ENCODE measurements at places on chromosomes 6 and 20.

DNA sequence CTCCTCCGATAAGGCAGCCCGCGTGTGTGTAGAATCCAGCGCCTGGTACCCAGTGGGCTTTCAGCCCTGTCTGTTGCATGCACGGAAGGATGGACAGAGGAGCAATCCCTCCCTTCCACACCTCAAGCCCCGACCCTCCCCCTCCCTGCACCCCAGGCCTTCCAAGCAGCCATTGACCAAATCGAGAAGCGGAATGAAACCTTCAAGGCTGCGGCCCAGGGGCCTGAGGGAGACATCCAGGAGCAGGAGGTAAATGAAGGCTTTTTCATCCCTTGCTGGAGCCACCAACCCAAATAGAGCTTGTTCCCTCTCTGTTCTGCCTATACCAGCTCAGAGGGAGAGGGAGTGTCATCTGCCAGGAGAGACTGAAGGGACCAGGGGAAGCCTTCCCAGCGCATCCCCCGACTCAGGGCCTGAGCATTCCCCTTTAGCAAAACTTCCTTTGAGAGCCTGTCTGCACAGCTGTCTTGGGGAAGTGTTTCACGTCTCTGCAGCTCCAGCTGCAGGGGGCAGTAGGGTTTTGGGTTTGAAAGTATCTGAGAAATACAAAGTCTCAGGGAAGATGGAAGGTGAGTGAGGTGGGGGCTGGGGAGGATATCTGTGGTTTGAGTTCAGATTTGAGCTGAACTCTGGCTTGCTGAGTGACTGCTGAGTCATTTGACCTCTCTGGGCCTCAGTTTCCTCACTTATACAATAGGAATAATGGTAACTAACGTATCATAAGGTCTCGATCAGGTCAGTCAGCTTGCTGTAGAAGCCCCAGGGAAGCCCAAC, 16.1 kb downstream of the FGD2 start:
- peaks cover 30% of the 10 kb centered on the region for H3K4me1 ChIP-seq
- no peak for DNase-seq
- H3K36me3 ChIP-seq, result no peaks in the 10 kb centered on the region
- peaks cover 16% of the 10 kb centered on the region for H3K27me3 ChIP-seq
- H3K27ac ChIP-seq, result no peak overlapping the region

GRCh38 chr6:105024803-105025202, 67.9 kb downstream of the LIN28B start:
- peaks cover 19% of the 10 kb centered on the region for H3K4me1 ChIP-seq
- H3K27ac ChIP-seq, result peak overlapping the region; percentile 55
- peaks cover 13% of the 10 kb centered on the region for H3K36me3 ChIP-seq
- no peaks in the 10 kb centered on the region for H3K27me3 ChIP-seq
- H3K4me3 ChIP-seq, result no peak overlapping the region

DNA sequence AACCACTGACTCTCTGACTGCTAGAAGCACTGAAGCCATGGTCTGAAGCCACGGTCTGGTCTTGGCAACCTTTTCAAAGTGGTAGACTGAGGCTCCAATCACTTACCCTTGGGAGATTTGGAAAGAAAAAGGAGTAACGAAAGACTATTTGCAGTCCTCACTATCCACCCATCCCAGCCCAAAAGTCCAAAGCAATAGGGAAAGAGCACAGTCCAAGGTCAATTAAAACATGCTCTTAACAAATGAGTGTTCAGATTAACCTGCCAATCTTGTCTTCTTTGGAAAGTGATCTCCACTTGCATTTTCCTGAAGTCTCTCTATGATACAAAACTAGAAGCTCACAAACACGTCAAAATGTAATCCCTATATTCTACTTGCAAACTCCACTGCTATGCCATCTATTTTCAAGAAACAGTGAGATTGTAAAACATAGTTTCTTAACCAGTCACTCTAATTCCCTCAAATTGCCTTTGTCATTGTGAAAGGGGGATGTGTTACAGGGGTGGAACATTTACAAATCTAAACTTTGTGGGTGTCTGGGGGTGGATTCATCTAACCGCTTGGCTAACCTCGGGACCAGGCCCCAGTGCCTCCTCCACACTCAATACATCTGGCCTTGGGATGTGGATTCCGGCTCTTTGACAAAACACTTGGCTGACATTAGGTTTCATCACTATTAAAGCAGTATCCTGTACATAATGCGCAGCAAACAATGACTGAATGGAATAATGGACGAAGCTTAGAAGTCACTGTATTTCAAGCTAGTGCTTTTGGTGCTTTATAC, 56.4 kb downstream of the B4GALT5 start:
- H3K4me3 ChIP-seq, result no peak overlapping the region
- H3K4me1 ChIP-seq, result peaks cover 12% of the 10 kb centered on the region
- DNase-seq, result no peak
- no peaks in the 10 kb centered on the region for H3K27me3 ChIP-seq
- peak overlapping the region; percentile 77 for H3K27ac ChIP-seq
- H3K36me3 ChIP-seq, result peaks cover 41% of the 10 kb centered on the region

DNA sequence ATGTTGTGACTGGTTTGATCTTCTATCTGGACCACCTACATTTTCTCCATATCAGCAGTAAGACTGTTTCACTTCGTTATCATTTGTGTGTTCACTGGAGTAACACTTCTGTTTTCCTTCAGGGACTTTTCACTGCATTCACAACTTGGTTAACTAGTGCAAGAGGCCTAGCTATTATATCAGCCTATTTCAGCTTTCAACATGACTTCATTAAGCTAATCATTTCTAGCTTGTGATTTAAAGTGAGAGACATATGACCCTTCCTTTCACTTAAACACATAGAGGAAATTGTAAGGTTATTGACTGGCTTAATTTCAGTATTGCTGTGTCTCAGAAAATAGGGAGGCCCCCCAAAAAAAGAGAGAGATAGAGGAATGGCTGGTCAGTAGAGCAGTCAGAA, 622.8 kb upstream of the NRSN1 start:
- peaks cover 19% of the 10 kb centered on the region for H3K4me1 ChIP-seq
- H3K27ac ChIP-seq, result no peak overlapping the region
- no peak for DNase-seq
- peaks cover 7% of the 10 kb centered on the region for H3K36me3 ChIP-seq

GRCh38 chr6:138514860-138515540, 15.7 kb upstream of the NHSL1 start:
- no peak overlapping the region for H3K4me3 ChIP-seq
- no peak for DNase-seq

DNA sequence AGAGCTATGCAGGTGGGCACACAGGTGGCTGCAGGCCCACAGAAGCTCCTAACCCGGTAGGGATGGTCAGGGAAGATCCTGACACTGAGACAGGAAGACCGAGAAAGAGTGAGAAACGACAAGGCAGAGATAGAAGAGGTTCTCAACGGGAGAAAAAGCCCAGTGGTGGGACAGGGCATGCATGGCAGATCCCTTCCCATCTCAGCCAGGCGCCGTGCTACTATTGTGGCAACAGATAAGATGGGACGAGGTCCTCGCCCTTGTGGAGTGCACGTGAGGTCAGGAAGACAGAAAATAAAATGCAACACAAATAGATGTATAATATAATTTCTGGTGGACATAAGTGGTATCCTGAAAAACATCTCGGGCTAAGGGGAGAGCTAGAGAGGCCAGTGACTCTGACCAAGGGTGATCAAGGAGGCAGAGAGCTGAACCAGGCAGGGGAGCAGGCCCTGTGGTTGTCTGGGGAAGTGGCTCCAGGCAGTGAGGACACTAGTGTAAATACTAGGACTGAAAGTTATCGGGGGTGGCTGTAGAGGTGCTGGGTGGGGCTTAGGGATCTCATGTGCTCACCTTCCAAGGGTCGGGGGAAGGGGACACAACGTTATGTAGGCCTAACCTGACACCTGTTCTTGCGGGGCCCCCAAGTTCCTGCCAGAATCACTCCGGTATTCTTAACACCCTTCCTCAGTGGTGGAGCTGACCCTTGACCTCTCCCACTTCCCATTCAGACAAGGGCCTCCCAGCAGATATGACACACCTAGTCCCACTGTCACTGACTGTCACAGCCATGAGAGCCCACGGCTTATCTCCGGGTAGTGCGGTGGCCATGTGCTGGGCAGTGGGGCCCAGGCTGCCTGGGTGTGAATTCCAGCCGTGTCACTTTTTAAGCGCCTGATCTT, 1.0 kb downstream of the SRXN1 start:
- no peak for DNase-seq
- H3K36me3 ChIP-seq, result peaks cover 41% of the 10 kb centered on the region
- peaks cover 56% of the 10 kb centered on the region for H3K4me1 ChIP-seq
- H3K4me3 ChIP-seq, result peak overlapping the region; percentile 76
- H3K27ac ChIP-seq, result peak overlapping the region; percentile 57
- peaks cover 24% of the 10 kb centered on the region for H3K27me3 ChIP-seq

GRCh38 chr6:108484016-108484415, 76.7 kb upstream of the FOXO3 start:
- H3K36me3 ChIP-seq, result peaks cover 9% of the 10 kb centered on the region
- no peak overlapping the region for H3K27ac ChIP-seq
- H3K4me3 ChIP-seq, result no peak overlapping the region

DNA sequence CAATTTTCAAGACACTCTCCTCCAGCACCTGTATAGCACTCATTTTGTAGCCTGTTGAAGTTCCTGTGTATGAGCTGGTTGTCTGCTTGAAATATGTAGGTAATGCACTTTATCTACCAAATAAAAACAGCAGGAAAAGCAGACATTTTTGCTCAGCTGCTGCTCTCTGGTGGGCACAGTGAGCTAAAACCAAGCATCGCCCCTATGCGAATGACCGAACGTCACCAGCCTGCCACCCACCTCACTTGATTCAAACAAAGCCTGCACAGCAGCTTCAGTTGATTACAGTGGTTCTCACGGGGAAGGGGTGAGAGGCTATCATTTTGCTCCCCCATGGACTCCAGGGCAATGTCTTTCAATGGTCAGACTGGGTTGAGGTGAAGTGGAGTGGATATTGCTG, 185.7 kb downstream of the SASH1 start:
- DNase-seq, result no peak
- peaks cover 75% of the 10 kb centered on the region for H3K36me3 ChIP-seq
- H3K27me3 ChIP-seq, result peaks cover 3% of the 10 kb centered on the region
- no peak overlapping the region for H3K27ac ChIP-seq
- peaks cover 13% of the 10 kb centered on the region for H3K4me1 ChIP-seq

DNA sequence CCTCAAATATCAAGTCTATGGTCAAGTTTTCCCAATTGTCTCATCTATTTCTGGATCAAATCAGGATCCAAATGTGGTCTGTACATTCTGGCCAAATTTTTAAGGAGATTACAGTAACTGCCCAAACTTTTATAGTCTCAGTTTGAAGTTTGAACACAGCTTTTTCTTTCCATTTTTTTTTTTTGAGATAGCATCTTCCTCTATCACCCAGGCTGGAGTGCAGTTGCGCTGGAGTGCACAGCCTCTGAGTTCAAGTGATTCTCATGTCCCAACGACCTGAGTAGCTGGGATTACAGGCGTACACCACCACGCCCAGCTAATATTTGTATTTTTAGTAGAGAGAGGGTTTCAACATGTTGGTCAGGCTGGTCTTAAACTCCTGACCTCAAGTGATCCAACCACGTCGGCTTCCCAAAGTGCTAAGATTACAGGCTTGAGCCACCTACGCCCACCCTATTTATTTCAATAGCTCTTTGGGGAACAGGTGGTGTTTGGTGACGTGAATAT, 84.9 kb upstream of the CARMIL1 start:
- peaks cover 5% of the 10 kb centered on the region for H3K27me3 ChIP-seq
- no peak for DNase-seq
- H3K27ac ChIP-seq, result no peak overlapping the region
- no peaks in the 10 kb centered on the region for H3K36me3 ChIP-seq
- no peak overlapping the region for H3K4me3 ChIP-seq

- peaks cover 40% of the 10 kb centered on the region for H3K36me3 ChIP-seq
- peak overlapping the region; percentile 91 for H3K27ac ChIP-seq
- peaks cover 37% of the 10 kb centered on the region for H3K4me1 ChIP-seq
- no peaks in the 10 kb centered on the region for H3K27me3 ChIP-seq
- DNase-seq, result no peak
These were observed 36.9 kb downstream of the PANK2 start for GRCh38 chr20:3925899-3926638.

DNA sequence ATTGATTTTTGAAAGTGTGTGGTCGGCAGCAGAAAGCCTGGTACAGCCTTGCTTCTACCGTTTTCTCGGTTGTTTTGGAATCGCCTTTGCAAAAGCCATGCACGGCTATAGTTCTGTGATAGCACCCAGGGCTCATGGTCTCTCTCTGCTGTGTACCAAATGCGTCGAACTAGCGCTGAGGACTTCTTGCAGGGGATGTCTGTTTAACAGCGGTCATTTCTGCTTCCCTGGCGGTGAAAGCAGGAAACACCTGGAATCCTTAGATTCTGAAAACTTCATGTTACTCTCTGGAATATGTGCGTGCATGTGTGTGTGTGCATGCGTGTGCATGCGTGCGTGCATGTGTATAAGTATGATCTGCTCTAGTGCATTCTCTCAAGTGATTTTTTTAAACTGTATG, 26.1 kb upstream of the GCNT2 start:
- no peaks in the 10 kb centered on the region for H3K36me3 ChIP-seq
- no peak for DNase-seq
- no peak overlapping the region for H3K4me3 ChIP-seq

GRCh38 chr6:20159781-20160540, 52.3 kb downstream of the MBOAT1 start:
- DNase-seq, result no peak
- H3K36me3 ChIP-seq, result peaks cover under 1% of the 10 kb centered on the region
- no peak overlapping the region for H3K4me3 ChIP-seq

DNA sequence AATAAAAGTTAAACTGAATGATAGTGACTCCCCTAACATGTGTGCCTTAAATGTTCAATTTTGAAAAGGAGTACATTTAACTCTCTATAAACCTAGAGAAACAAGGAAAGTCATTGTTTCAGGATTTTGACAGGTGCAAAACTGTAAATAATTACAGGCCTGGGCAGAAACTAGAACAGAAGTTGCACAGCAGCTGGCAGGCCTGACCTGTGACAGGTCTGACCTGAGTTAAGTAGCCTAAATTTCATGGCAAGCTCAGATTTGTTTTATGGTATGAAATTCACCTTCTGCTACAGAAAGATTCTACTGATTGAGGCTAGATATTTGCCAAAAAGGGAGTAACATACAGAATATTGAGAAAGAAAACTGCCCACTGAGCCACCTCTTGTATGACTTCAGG, 166.1 kb downstream of the CDKAL1 start:
- H3K4me3 ChIP-seq, result no peak overlapping the region
- H3K27ac ChIP-seq, result peak overlapping the region; percentile 71
- no peaks in the 10 kb centered on the region for H3K36me3 ChIP-seq
- H3K27me3 ChIP-seq, result no peaks in the 10 kb centered on the region
- DNase-seq, result no peak

GRCh38 chr20:57570920-57571319, 10.0 kb downstream of the PCK1 start:
- peak overlapping the region; percentile 59 for H3K27ac ChIP-seq
- peaks cover 35% of the 10 kb centered on the region for H3K27me3 ChIP-seq
- no peaks in the 10 kb centered on the region for H3K36me3 ChIP-seq
- peak overlapping the region; percentile 17 for H3K4me3 ChIP-seq
- DNase-seq, result no peak

- H3K27ac ChIP-seq, result no peak overlapping the region
- peak; percentile 19 for DNase-seq
- no peak overlapping the region for H3K4me3 ChIP-seq
- no peaks in the 10 kb centered on the region for H3K27me3 ChIP-seq
These were observed 534.2 kb downstream of the HACE1 start for GRCh38 chr6:104325341-104326172.

DNA sequence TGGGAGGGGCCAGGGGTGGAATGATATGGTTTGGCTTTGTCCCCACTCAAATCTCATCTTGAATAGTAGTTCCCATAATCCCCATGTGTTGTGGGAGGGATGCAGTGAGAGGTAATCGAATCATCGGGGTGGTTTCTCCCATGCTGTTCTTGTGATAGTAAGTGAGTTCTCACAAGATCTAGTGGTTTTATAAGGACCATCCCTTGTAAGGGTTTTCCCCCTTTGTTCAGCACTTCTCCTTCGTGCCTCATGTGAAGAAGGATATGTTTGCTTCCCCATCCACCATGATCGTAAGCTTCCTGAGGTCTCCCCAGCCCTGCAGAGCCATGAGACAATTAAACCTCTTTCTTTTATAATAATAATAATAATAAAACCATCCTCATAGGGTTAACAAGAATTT, 88.8 kb upstream of the PRND start:
- peaks cover 6% of the 10 kb centered on the region for H3K4me1 ChIP-seq
- no peak overlapping the region for H3K4me3 ChIP-seq
- H3K36me3 ChIP-seq, result no peaks in the 10 kb centered on the region
- no peak overlapping the region for H3K27ac ChIP-seq

All from nephron progenitor cell (in vitro differentiated cells).